ENCODE measurements at places on chromosomes 16 and 17.

DNA sequence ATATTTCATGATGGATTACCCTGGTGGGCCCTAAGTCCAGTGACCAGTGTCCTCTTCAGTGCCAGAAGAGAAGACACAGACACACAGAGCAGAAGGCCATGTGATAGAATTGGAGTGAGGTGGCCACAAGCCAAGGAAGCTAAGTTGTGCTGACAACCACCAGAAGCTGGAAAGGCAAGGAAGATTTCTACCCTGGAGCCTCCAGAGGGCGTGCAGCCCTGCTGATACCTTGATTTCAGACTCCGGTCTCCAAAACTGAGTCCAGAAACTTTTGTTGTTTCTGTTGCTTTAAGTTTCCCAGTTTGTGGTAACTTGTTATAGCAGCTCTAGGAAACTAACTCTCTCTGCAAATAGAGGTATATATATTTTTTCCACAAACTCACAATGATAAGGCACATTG lies 396.6 kb upstream of the ASIC2 start:
- DNase-seq = no peak

- DNase-seq = no peak
These were observed 22.2 kb upstream of the MAP3K14 start for GRCh38 chr17:45338996-45339535.

GRCh38 chr17:72125742-72126141 lies 4.9 kb downstream of the SOX9 start:
- no peak for DNase-seq

GRCh38 chr16:48959204-48959603 lies 322.4 kb downstream of the CBLN1 start:
- no peak for DNase-seq

DNA sequence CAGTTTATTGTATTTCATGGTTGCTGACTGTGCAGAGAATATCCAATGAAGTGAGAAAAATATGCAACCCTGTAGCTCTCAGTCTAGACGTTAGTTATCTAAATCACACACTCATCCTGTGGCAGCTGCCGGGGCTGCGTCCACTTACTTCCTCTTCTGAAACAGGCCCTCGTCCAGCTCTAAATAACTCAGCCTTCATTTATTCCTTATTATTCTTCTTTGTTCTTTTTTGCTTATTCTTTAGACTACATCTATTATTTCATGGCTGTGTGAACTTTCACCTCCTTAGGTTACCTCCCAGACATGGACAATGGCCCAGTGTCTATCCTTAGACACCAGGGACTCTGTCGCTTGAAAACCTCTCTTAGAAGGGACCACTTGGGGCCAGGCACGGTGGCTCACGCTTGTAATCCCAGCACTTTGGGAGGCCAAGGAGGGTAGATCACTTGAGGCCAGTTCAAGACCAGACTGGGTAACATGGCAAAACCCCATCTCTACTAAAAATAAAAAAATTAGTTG lies 3.4 kb upstream of the THUMPD1 start:
- no peak for DNase-seq

- no peak for DNase-seq
These were observed 45.0 kb upstream of the GCSH start for GRCh38 chr16:81140930-81141780.

GRCh38 chr17:337866-338265 lies 14.7 kb downstream of the RPH3AL start:
- DNase-seq = no peak

DNA sequence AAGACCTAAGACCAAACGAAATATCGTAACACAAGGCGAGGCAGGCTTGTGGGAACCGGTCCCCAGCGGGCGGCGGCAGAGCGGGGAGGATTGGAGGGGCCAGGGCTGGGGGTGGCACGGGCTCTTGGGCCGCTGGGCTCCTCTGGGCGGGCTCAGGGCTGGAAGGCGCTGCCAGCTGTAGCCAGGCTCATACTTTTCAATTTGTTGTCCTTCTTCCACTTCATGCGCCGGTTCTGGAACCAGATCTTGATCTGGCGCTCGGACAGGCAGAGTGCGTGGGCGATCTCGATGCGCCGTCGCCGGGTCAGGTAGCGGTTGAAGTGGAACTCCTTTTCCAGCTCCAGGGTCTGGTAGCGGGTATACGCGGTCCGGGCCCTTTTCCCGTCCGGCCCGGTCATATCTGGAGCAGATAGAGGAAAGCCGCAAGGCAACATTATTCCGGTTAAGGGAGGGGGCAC lies 1.5 kb downstream of the HOXB5 start:
- no peak for DNase-seq

DNA sequence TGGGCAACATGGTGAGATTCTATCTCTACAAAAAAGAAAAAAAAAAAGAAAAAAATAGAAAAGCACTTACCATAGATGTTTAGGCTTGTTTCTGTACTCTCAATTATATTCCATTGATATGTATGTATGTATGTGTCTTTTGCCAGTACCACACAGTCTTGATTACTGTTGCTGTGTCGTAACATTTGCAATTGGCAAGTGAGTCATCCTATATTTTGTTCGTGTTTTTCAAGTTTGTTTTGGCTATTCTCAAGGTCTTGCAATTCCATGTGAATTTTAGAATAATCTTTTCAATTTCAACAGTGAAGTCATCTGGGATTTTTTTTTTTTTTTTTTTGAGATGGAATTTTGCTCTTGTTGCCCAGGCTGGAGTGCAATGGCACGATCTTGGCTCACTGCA lies 19.3 kb downstream of the SPECC1 start:
- no peak for DNase-seq
